ENCODE measurements at places on chromosomes 5 and 9.

DNA sequence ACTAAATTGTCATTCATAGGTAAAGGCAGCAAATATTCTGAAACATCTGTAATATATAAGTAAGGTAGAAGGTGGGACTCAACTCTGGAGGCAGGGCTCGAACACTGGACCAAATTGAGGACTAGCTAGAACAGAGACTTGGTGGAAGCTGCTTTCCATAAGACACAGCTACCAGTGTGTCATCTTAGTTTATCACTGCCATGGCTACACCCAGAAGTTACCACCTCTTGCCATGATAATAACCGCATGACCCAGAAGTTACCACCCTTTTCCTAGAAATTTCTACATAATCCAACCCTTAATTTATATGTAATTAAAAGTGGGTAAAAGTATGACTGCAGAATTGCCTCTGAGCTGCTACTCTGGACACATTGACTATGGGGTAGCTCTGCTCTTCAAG lies 99.7 kb downstream of the STARD4 start:
- no peak for DNase-seq

- DNase-seq: peak; percentile 45
Observed at GRCh38 chr9:136119061-136119882, 597 bp upstream of the TMEM250 start.

DNA sequence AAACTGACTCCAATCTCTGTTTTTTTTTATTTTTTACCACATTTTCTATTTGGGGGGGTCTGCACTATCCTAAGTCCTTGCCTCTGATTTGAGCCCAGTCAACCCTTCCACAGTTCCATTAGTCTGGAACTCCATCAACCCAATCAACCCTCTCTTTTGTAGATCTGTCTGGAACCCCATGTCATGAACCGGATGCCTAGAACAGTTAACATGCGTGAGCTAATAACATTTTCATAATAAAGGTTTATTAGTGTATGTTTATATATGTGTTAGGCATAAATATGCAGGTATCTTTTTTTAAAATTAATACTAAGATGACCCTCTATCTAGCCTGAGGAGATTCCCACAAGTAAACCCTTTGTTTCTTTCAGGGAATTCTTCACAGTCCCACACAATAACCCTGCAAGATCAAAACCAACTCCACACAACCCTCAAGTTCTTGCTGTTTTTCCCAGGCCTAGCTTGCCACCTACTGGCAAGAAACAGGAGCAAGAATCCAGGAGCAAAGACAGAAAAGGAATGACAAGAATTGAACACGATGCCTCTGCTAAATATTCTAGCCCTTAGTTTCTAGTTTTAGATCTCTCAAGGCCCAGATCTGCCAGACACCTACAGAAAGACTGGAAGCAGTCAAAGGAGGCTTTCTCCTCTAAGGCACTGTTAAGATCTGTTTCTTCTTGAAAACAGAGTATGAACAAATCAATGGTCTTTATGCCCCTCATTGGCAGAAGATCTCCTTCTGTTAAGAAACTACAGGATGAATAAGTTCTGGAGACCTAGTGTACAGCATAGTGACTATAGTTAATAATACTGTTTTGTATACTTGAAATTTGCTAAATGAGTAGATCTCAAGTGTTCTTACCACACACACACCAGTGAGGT lies 100.4 kb downstream of the TRIM36 start:
- DNase-seq: peak; percentile 68

- peak; percentile 64 for DNase-seq
Observed at GRCh38 chr9:8924562-8924961, 1125.0 kb upstream of the DMAC1 start.

DNA sequence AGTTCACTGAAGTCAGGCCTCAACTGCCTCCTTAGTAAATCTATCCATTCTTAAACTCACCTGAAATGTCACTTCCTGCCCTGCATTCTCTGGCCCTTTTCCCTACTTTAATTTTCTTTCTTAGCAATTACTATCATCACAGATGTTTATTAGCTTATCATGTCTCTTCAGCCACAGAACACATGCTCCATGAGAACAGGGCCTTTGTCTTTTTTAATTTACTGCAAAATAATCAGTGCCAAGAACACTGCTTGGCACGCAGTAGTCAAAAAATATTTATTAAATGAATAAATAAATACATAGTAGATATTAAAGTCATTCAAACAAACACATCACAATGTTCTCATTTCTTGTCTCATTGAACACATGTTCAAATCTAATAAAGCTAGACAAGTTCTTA lies 46.2 kb downstream of the SKIC3 start:
- no peak for DNase-seq

GRCh38 chr9:111151537-111151936 lies 113.3 kb upstream of the LPAR1 start:
- peak; percentile 7 for DNase-seq

- DNase-seq: no peak
Observed at GRCh38 chr9:130232899-130233586, 32.5 kb upstream of the HMCN2 start.

- peak; percentile 68 for DNase-seq
Observed at GRCh38 chr9:129725795-129726251, 27.0 kb downstream of the PTGES start.

- DNase-seq: peak; percentile 70
Observed at GRCh38 chr9:618478-618877, 223.0 kb upstream of the DMRT1 start.

GRCh38 chr5:7518947-7519560 lies 123.1 kb downstream of the ADCY2 start:
- DNase-seq: no peak

- DNase-seq: no peak
Observed at GRCh38 chr5:101278011-101278687, 375.1 kb upstream of the ST8SIA4 start.

DNA sequence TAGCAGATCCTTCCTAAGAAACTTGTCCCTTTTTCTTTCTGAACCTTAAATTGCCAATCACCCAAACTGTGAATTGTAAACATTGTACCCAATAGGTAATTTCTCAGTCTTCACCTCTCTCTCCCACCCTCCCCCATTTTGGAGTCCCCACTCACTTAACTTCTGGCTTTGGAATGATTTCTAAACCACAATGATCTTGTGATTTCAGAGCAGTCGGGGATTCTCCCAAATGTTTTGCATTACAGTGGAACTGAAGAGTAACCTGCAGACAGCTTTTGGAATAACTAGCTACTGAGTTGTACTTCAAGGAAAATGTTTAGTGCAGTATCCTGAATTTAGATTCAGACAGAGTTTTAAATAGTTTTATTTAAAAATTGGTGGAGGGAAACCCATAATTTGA lies 19.2 kb downstream of the SLC27A6 start:
- DNase-seq: no peak

DNA sequence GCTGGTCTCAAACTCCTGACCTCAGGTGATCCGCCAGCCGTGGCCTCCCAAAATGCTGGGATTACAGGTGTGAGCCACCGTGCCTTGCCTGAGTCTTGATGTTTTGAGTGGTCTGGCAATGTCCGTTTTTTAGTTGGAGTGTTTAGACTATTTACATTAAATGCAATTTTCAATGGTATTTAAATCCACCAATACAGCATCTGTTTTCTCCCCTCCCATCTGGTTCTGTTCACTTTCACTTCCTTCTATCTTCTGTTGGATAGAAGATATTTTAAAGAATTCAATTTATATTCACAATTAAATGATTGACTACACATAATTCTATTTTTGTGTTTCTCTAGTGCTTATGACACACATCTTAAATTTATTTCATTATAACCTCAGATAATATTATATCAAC lies 26.0 kb upstream of the PCAT7 start:
- DNase-seq: no peak

DNA sequence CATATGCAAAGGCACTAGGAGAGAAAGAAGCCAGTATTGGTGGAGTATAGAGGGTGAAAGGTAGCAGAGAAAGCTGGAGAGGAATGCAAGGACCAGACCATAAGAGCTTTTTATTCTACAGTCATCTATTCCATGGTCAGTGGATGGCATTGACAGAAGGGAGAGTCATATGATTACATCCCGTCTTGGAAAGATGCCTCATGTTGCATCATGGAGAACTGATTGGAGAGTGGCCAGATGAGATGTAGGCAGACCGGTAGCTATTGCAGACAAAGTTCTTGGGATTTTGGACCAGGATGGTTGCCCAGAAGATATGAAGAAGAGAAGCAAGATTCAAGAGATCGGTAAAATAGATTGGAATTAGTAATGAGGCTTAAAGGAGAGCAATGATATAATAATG lies 260.7 kb downstream of the CHSY3 start:
- peak; percentile 39 for DNase-seq

DNA sequence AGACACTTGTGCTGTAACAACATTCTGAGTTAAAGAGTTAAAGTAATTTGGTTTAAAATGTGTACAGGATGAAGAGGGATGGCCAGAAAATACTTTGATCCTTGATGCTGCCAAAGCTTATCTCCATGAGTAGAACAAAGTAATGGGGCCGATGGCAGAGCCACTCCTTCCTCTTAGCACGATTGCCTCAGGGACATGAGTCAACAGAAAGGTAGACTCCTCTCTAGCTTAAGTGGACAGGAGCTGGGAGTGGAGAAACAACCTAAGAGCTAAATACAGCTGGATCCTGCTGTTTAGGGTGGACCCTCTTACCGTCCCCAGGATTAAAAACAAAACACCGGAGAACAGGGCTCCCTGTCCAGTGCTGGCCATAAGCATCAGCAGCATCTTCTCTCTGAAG lies 267.3 kb downstream of the IRX1 start:
- no peak for DNase-seq

GRCh38 chr5:8028243-8028642 lies 159.3 kb downstream of the MTRR start:
- no peak for DNase-seq

GRCh38 chr5:134465816-134466240 lies 54.1 kb upstream of the CDKN2AIPNL start:
- peak; percentile 90 for DNase-seq

- no peak for DNase-seq
Observed at GRCh38 chr5:612498-613424, 621 bp downstream of the CEP72 start.

DNA sequence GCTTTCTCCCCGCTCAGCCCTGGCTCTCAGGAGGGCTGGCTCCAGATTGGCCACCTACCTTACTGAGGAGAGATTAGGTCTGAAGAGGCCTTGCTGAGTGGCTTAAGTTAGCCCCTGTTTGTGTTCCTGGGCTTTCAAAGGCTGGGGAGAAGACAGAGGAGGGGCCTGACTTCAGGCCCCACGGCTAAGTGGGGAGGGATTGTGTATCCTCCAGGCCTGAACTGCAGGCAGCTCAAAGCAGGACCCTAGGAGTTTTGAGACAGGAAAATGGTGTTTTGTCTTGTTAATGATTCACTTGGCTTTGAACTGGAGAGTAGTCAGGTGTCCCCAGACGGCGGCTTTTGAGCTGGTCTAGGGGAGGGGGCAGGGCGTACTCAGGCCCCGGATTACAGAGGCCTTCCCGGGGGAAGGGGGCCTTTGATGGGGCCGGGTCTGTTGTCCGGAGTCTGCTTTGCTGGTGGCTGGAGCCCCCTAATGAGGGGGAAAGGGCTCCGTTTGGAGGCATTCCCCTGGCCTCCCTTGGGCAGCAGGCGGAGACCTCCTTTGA lies 162.0 kb upstream of the SMIM23 start:
- DNase-seq: no peak

- peak; percentile 1 for DNase-seq
Observed at GRCh38 chr5:25539536-25539935, 894.8 kb upstream of the CDH10 start.

DNA sequence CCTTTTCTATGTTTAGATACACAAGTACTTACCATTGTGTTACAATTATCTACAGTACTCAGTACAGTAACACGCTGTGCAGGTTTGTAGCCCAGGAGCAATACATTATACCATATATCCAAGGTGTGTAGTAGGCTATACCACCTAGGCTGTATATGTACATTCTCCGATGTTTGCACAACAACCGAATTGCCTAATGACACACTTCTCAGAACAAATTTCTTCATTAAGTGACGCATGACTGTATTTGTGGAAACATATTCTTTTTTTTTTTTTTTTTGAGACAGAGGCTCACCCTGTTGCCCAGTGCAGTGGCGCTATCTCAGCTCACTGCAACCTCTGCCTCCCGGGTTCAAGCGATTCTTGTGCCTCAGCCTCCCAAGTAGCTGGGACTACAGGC lies 4.0 kb upstream of the RAD23B start:
- DNase-seq: no peak

DNA sequence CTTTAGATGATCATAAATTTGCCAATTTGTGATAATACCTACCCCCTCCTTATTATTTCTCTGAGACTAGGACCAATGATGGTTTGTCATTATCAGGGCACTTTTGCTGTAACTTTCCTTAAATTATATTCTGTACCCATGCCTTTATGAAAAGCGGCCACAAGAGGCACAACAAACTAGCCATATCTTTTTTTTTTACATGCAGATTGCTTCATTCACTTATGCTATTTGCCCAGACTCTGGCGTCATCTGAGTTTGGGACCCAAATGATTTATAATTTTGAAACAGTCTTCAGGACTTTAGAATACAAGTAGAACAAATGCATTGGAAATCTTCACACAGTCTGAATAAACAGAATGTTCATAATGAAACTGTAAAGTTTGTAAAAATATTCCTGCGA lies 408.1 kb downstream of the MAT2B start:
- no peak for DNase-seq

DNA sequence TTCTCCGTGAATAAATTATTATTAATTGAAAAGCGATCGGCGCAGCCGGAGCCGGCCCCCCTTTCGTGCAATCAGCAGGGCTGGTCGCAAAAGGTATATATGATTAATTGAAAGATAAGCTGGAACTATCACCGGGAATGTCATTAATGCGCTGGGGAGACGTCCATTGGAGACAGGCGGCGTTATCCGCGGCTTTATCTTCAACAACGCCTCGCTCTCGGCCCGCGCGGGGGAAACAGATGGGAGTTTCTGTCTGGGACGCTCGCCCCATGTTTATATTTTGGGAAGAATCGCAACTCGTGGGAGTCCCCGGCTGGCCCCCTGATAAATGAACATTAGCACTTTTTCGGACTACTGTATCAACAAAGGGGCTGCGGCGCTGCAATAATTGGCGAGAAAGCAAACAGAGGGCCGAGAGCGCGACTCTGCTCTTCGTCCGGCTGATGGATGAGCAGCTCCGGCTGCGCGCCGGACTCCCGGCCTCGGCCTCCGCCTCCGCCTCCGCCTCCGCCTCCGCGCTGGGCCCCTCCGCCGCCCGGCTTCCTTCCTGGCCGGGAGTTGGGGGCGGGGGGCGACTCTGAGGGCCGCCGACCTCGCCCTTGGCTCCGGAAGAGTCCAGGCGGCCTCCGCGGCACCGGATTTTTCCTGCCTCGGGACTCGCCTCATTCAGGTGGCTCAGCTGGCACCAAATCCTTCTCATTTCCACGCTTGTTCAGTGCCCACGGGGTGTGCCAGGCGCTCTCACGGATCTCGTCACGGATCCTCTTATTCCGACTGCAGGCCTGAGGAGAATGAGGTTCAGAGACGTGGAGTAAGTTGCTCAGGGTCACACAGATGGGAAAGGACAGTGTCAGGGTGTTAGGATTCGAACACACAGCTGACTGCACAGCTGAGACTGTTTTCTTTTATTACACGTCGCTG lies 3.6 kb upstream of the NKX2-5 start:
- DNase-seq: no peak

GRCh38 chr5:11143456-11144267 lies 382.6 kb upstream of the DAP start:
- peak; percentile 73 for DNase-seq

- peak; percentile 41 for DNase-seq
Observed at GRCh38 chr5:169442403-169442874, 141.1 kb upstream of the SPDL1 start.

All from fibroblast of skin of scalp (primary cell).